Mesothelial cell of epicardium (in vitro differentiated cells): ENCODE measurements at places on chromosomes 13 and 19.
A peak's percentile ranks its signal among the peaks of the same experiment; 100 is the strongest.

DNA sequence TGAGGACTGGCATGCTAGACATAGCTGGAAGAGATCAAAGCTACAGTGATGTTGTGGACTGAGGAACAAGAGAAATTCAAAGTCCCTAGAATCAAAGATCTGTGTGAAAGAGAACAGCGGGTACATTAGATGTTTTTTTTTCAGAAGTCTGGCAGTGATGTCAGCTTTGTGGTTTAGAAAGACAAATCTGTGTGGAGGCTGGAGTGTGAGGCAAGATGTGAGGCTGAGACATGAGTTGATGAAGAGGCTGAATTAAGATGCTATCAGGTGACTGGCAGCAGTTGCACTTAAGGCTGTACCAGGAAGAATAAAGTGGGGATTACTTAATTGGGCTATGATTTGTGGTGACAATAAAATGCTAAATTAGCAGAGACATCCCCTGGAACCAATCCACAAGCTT, 46.5 kb downstream of the DNAJC3 start:
- H3K27ac ChIP-seq, result no peak overlapping the region
- no peak overlapping the region for H3K4me3 ChIP-seq
- no peak for DNase-seq

DNA sequence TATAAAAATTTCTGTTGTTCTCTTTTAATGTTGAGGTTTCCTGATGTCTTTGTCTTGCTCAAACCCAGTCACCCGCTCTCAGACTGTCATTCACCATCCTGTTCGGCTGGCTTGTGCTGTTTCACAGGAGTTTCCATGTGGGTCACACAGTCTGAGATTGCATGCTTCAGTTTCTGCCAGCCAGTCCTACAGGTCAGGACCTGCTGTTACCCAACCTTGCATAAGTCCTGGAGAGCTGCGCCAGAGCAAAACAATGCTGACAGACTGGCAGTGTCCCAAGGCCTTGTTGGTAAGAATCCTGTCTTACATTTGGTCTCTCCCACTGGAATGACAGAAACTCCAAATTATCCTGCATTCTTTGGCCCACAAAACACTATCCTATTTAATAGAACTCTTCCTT, 340.0 kb upstream of the SLITRK5 start:
- no peaks in the 10 kb centered on the region for H3K27me3 ChIP-seq
- H3K4me1 ChIP-seq, result peaks cover 1% of the 10 kb centered on the region
- H3K36me3 ChIP-seq, result no peaks in the 10 kb centered on the region
- no peak overlapping the region for H3K27ac ChIP-seq
- no peak overlapping the region for H3K4me3 ChIP-seq

GRCh38 chr13:20232556-20233277, 598 bp upstream of the GJB6 start:
- H3K27me3 ChIP-seq, result peaks cover 44% of the 10 kb centered on the region
- H3K27ac ChIP-seq, result no peak overlapping the region
- peaks cover 27% of the 10 kb centered on the region for H3K4me1 ChIP-seq
- peak overlapping the region; percentile 46 for H3K4me3 ChIP-seq

- H3K36me3 ChIP-seq, result no peaks in the 10 kb centered on the region
- H3K27ac ChIP-seq, result no peak overlapping the region
- H3K4me1 ChIP-seq, result peaks cover 16% of the 10 kb centered on the region
Measured at GRCh38 chr19:5343848-5344247, 3.2 kb upstream of the PTPRS start.

DNA sequence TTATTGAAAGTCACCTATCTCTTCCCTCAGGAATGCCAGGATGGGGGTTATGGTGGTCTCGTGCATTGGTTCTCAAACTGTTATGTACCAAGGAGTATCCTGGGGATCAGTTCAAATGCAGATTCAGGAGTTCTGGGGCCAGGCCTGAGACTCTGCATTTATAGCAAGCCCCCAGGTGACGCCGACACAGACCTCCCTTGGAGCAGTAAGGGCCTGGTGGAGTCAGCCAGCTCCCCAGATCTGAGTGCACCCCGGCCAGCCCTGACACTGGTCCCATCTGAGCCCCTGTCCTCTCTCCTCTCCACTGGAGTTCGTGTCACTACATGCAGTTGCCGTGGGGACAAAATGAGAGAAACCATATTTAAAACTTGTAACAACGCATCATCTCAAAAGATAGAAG, 112.9 kb downstream of the COL4A2 start:
- H3K4me1 ChIP-seq, result peaks cover 60% of the 10 kb centered on the region
- no peak for DNase-seq
- peaks cover 7% of the 10 kb centered on the region for H3K36me3 ChIP-seq
- no peak overlapping the region for H3K4me3 ChIP-seq

- DNase-seq, result no peak
- peaks cover 7% of the 10 kb centered on the region for H3K4me1 ChIP-seq
- H3K27me3 ChIP-seq, result no peaks in the 10 kb centered on the region
- no peaks in the 10 kb centered on the region for H3K36me3 ChIP-seq
- H3K27ac ChIP-seq, result peak overlapping the region; percentile 49
- H3K4me3 ChIP-seq, result no peak overlapping the region
Measured at GRCh38 chr13:47826471-47826870, 174.6 kb downstream of the SUCLA2 start.

GRCh38 chr13:95023405-95023804, 277.8 kb downstream of the ABCC4 start:
- DNase-seq, result no peak
- H3K4me3 ChIP-seq, result no peak overlapping the region
- no peak overlapping the region for H3K27ac ChIP-seq
- no peaks in the 10 kb centered on the region for H3K36me3 ChIP-seq
- H3K4me1 ChIP-seq, result no peaks in the 10 kb centered on the region

DNA sequence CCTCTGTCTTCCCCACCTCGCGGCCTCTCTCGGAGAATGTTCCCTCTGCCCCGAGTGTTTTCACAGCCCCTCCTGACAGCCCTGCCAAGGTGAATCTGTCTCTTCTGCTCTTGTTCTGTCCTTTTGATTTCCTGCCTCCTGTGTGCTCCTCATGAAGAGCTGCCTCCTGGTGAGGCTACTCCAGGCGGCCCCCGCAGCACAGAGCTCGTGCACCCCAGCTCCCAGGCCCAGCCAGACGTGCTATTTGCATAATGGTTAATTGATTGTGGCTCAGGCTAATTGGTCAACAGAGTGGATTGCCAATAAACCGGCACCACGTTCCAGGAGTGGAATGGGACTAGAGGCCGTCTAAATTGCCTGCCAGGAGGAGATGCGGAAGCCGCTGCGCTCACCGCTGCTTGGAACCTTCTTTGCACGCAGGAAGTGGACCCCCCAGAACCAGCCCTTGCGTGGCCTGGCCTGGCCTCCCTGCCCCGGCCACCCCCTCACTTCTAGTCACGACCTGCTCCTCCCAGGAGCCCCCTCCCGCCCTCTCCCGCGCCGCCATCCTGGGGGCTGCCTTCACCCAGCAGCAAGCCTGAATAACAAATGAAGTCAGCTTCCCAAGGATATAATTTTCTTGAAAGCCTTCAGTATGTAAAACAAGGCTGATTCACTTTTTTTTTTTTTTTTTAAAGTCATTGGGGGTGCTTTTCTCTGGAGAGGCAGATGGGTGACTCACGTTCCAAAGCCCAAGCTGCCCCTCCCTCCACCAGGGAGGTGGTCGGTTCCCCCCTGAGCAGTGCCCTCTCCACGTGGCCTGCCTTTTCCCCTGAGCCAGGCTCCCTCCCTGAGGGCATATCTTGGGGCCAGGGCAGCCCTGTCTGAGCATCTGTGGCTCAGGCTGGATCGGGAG, 144.0 kb downstream of the KDM4B start:
- no peak for DNase-seq
- peaks cover 28% of the 10 kb centered on the region for H3K4me1 ChIP-seq
- peak overlapping the region; percentile 68 for H3K27ac ChIP-seq
